ENCODE measurements at places on chromosomes 16 and 17. TPM values are rescaled to one million over a fixed set of nuclear protein-coding genes. Genes with fewer than 3 reads are reported as not detected.

The KRTAP4-6 gene
- total RNA-seq, result not detected

The TSNAXIP1 gene
- 0.61 TPM for total RNA-seq

- DNase-seq, result no peak
- no peak overlapping the region for H3K27ac ChIP-seq
- no peak overlapping the region for H3K4me3 ChIP-seq
- no peaks in the 10 kb centered on the region for H3K36me3 ChIP-seq
- H3K27me3 ChIP-seq, result no peaks in the 10 kb centered on the region
These were observed 390.3 kb downstream of the SLC39A11 start for GRCh38 chr17:72702136-72702735.

The SLC35B1 gene
- 44.0 TPM for total RNA-seq

- no peaks in the 10 kb centered on the region for H3K27me3 ChIP-seq
- H3K36me3 ChIP-seq, result peaks cover 43% of the 10 kb centered on the region
- H3K27ac ChIP-seq, result no peak overlapping the region
- DNase-seq, result no peak
These were observed 39.7 kb downstream of the VPS35L start for GRCh38 chr16:19595043-19595767.
